ENCODE measurements at places on chromosomes 4 and X.

DNA sequence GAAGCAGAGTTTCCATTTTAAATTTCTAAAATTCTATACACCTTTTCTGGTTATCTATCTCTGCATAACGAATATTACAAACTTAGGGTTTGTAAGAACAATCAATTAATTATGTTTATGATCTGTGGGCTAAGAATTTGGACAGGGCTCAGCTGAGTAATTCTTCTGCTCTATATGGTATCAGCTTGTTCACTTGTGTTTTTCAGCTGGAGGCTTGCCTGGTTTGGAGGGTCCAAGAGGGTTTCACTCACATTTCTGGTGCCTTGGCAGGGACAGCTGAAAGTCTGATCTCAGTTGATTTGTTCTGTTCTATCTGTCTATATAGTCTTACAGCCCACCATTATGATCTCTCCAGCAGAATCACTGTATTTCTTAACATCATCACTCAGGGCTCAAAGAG is 57.8 kb upstream of the ADGRA3 start:
- DNase-seq, result no peak

DNA sequence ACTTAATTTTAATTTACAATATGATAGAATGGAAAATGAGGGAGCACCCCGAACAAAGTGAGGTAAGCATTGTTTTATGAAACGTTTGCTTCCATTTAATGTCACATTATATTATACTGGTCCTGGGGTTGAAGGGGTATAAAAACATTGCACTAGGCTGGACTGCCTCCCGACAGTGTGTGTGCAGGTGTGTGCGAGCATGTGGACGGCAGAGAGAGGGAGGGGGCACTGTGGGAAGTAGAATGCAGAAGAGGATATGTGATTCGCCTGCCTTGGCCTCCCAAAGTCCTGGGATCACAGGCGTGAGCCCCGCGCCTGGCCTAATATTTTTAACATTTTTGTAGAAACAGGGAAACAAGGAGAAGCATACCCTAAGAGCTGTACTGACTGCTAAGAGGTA is 36.0 kb downstream of the IRF2 start:
- no peak for DNase-seq

DNA sequence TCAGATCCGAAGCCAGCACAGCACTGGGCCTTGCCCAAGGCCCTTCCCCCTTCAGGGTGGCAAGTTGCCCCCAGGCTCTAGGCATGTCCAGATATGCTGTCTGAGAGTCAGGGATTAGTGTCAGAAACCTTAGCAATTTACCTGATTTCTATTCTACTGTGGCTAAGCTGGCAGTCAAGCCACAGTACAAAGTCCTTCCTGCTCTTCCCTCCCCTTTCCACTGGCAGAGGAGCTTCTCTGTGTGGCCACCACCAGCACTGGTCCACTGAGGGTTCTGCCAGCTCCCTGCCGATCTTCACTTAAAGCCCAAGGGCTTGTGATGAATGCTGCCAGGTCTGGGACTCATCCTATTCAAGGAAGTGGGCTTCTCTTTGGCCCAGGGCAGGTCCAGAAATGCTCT is 324.5 kb upstream of the RPS6KA3 start:
- DNase-seq, result no peak

DNA sequence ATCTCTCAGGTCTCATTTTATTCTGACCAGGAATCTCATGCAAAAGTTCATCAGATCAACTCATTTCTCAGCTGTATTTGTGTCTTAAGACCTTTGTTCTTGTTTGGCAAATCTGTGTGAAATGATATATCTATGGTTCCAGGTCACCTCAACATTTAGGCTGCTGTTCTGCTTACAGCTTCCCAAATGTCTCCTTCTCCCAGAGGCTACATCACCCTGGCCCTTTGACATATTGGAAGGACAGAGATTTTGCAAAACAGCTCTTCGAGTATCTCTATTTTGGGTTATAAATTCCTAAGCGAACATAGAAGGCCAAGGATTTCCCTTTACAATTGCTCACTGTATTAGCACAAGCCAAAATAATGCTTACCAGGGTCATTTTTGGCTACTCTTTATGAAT is 57.5 kb upstream of the GIMD1 start:
- no peak for DNase-seq

- no peak for DNase-seq
Measured at GRCh38 chr4:6235901-6236640, 33.6 kb upstream of the WFS1 start.

- no peak for DNase-seq
Measured at GRCh38 chrX:132648895-132649294, 160.1 kb upstream of the MBNL3 start.

DNA sequence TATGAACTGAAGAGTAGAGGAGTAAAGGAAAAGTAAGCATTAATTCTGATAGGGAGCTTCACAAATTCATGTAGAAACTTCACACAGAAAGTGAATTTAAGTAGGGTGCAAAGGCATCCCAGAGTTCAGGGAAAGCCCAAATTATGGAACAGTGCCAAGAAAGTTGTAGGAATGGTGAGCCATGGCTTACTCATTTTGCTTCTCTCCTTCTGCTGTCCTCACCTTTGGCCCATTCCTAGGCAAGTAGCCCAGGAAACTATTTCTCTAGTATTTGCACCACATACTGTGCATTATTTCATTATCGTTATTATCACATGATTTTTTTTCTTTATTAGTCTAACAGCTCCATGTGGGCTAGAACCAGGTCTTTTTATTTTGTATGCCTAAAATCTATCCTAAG is 34.9 kb upstream of the IL1RAPL1 start:
- DNase-seq, result no peak

DNA sequence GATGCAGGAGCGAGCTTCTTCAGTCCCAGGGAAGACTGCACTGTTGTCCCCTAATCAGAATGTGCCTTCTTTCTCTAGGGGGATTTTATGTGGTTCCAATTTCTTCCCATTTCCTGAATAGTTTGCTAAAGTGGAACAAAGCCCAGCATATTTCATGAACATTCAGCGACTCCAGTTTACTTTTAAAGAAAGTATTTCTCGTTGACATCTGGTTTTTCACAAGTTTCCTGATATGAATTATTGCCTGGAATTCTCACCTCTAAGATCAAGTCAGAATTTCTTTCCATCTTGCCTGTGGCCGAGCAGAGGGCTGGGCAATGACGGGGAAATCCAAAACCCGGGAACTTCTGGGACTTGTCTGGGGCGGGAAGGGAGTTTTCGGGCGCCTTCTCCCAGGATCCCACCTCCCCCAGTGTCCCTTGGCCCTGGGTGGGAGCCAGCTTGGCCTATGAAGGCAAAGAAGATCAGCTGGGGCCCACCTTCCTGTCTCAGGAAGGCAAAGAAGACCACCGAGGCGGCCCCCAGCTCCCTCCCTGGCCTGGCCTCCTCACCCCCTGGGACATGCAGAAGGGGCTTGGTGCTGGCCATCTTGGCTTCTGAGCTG is 15.4 kb downstream of the SORCS2 start:
- peak; percentile 56 for DNase-seq

GRCh38 chr4:57110640-57111511 is 691 bp upstream of the IGFBP7 start:
- peak; percentile 52 for DNase-seq

DNA sequence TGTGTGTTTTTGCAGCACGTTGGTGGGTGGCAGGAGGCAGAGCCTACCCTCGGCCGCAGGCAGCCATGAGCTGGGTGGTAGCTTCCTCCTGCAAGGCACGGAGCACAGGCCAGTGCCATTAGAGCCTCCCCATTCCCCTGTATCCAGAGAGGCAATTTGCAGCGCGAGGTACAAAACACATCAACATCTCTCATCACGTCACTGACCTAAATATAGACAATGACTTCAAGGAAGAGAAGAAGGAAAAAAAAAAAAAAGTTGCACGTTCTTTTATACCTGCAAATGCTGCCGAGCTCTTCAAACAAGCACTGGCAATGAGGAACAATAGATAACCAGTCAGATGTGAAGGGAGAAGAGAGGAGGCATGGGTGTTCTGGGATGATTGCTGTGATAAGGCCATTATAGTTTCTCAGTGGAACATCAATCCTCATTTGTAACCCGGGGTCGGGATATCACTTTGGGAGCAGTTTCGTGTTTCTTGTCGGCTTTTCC is 159.9 kb downstream of the MGST2 start:
- DNase-seq, result no peak

DNA sequence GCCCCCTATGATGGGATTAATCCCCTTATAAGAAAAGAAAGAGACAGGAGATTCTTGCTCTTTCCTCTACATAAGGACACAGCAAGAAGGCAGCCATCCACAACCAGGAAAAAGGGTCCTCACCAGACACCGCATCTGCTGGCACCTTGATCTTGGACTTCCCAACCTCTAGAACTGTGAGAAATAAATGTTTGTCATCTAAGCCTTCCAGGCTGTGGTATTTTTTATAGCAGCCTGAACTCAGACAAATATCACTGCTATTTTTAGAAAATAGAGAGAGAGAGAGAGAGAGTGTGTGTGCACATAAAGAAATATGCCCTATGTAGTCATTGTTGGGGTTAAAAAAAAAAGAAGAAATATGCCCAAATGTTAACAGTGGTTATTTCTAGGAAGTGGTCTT is 104.2 kb downstream of the PAPSS1 start:
- no peak for DNase-seq

- no peak for DNase-seq
Measured at GRCh38 chr4:125620066-125620860, 305.5 kb downstream of the FAT4 start.

GRCh38 chr4:80362578-80363181 is 27.1 kb downstream of the CFAP299 start:
- DNase-seq, result peak; percentile 27

DNA sequence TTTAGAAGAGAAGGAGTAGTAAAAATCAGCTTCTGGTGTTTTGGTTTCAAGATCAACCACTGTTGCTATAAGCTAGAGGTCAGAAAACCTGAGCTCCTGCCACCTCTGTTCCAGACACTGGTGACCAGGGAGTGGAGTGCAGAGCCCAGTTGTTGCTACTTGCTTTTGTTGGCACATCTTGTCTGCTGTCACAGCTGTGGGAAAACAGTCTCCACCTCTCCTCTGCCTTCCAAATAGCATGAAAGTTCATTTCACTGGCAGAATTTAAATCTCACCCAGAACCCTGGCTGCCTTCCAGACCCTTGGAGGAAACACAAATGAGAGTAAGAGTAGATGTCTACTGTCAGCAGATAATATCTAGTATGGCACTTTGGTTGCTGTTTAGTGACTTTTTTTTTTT is 297.5 kb upstream of the KLF3 start:
- DNase-seq, result no peak

DNA sequence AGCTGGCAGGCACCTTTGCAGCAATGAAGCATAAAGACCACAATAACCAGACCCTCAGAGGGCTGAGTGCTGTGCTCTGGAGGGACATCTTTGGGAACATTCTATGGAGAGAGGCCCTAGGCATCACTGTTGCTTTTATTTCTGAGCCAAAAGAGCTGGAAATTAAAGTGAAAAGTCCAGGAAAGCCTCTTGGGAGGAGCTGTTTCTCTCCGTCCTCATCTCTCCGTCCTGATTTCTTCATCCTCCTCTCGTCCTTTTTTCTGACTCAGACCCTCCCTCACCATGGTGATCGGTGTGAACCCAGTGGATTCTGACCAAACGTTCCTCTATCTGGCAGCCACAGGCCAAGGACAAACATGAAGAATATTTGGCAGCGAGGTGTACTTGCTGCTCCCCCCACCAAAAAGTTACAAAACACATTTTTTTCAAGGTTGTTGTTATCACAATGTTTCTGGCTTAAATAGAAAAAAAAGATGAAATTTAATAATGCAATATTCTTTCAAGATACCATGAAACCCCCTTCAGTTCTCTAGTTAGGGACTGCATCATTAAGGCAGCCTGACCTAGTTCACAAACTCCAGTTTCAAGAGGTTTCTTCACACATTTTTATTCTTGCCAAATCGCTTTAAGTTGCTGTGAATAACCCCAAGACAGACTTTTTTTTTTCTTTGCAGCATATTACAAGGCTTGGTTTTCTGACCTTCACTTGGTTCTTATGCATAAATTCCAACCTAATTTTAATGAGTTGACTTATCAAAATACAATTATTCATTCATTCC is 80.2 kb downstream of the SCD5 start:
- DNase-seq, result peak; percentile 92

DNA sequence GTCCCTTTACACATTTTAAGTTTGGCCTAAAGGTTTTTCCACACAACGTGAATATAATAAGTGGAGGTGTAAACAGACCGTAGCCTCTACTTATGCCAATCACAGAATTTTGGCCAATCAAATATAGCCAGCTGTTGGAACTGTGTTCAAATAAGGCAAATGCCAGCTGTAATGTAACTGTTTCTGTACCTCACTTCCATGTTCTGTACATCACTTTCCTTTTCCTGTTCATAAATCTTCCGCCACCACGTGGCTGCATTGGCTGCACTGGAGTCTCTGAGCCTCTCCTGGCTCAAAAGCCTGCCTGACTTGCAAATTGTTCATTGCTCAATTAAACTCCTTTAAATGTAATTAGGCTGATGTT is 105.1 kb upstream of the SMIM31 start:
- no peak for DNase-seq

DNA sequence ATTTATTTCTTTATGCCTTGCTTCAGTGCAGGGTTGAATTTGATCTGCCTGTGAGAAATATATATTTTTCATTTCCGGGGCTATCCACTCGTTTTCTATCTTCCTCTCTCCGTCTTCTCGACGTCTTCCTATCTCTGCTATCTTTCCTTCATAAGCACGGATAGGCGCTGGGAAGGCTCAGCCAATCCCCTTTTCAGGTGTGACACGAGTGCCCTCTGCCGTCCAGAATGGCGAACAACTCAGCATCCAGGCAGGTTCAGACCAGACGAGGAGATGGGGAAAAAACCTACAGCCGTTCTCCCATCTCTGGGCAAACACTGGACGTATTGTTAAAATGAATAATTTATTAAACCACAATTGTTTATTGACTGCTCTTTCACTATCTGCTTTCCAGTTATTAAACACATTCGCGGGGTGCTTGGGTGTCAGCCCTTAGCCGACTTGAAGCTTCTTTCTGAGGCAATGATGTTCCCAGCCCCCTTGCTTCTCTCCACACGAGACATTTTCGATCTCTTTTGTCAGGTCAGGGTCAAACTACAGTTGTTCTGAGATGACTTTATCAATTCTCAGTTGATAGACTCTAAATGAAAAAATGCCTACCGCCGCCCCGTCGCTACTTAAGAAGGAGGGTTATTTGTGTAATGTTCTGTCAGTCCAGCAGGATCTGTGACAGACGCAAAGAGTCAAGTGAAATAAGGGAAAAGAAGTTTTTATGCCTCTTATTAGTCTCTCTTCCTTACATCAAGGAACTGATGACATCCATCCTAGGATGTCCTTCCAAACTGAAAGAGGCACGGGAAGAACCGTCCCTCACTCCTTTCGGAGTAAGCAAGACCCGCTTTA is 96.3 kb upstream of the NOCT start:
- DNase-seq, result peak; percentile 54
